ENCODE measurements at places on chromosomes 2 and 18.

- DNase-seq: no peak
Observed at GRCh38 chr2:132816234-132816633, 146.2 kb upstream of the LYPD1 start.

GRCh38 chr18:38076346-38077070, 510.9 kb upstream of the CELF4 start:
- DNase-seq: no peak

DNA sequence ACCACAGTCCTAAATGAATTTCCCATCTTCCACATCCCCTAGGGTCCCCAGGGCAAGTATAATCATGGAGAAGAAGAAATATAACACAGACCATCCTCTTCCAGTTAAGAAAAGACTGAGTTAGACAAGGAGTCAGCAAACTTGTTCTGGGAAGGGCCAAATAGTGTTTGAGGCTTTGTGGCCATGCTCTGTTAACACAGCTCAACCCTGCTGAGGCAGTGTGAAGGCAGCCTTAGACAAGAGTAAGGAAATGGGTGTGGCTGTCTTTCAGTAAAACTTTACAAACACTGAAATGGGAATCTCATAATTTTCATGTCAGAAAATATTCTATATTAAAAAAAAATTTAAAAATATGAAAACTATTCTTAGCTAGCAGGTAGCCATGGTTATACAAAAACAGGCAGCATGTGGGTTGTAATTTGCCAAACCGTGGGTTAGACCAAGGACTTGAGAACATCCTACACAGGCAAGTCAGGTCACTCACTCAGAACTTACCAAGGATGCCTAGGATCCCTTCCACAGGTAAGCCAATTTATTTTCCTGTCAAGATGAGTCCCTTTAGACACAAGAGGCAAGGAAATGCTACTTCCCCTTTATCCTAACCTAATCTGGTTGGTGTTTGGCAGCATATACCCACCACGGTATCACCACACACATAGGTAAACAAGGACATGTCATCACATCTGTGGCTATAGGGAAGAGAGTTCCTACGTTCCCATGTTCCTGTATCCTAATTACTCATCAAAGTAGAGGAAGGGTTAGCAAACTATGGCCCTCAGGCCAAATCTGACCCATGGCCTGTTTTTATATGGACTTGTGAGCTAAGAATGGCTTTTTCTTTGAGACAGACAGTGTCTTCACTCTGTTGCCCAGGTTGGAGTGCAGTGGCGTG, 31.9 kb downstream of the C2orf74 start:
- no peak for DNase-seq

DNA sequence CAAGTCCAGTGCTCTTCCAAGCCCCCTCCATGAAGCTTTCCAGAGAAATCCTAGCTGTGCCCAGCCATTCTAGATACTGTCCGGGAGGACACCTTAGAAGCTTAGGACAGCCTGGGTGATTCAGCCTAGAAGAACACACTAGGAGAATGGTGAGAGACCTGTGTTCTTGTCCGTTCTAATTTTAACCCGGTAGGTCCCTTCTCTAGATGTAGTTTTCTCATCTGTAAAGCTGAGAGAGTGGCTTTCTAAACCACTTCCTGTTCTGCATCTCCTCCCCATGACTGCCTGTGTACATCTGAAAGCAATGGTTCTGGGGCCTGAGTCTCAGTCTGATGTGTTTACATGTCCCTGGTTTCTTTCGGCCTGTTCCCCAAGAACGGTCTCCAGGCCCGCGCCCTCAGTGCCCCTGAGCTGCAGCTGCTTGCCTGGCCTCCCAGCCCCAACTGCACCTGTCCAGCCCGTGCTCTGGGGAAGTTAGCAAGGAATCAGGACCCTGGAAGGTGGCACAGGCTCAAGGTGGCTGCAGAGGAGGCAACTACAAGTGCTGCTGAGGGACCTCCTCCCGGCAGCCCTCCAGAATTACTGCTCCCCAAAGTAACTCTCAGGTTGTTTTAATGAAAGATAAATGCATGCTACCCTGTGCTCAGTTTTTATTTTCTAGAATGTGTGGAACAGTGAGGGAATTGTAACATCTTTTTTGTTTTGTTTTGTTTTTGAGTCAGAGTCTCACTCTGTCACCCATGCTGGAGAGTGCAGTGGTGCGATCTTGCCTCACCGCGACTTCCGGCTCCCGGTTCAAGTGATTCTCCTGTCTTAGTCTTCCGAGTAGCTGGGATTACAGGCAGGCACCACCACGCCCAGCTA, 105.9 kb downstream of the LBH start:
- DNase-seq: peak; percentile 94

- no peak for DNase-seq
Observed at GRCh38 chr2:96502891-96503636, 2.1 kb downstream of the NEURL3 start.

DNA sequence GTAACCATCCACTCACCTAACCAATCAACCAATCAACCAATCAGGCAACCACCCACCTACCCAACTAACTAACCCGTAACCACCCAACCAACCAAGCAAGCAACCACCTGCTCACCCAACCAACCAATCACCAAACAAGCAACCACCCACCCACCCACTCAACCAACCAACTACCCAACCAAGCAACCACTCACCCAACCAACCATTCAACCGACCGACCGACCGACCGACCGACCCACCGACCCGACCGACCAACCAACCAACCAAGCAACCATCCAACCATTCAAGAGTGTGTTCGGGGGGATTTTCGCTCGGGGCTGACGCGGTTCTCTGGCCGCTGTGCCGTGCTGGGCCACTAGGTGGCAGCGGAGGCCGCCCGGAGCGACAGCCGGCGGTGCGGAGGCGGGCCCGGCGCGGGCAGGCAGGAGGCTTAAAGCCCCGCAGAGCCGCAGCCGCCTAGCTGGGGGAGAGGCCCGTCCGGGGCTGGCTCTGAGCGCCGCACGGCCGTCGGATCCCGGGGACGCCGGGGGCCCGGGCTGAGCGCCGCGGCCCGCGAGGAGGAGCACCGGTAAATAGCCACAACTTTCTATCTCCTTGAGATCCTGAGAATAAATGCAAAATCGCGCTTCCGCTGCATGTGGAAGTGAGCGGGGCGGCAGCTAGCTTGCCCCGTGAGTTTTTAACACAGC, at the start of gene MC5R:
Gene MC5R, plus strand, starts transcription at position 443 of the 689 bp plus-strand sequence. CDS start 1,617 bp downstream, outside the sequence.
- peak; percentile 67 for DNase-seq

- no peak for DNase-seq
Observed at GRCh38 chr2:216221811-216222210, 112.7 kb downstream of the XRCC5 start.

Measured in MM.1S (cell line).